ENCODE measurements at places on chromosomes 1 and 21. TPM values are rescaled to one million over a fixed set of nuclear protein-coding genes. Genes with fewer than 3 reads are reported as not detected.

The CD2 gene
- not detected for total RNA-seq

The ALX3 gene
- 1.9 TPM for total RNA-seq

The SIM2 gene
- 0.24 TPM for total RNA-seq

The ASCL5 gene
- total RNA-seq: not detected

The PPM1J gene
- 1.6 TPM for total RNA-seq

The ZNF326 gene
- 9.6 TPM for total RNA-seq

The LRRC53 gene
- total RNA-seq: not detected

The ACTN2 gene
- total RNA-seq: 0.65 TPM

The TGFB2 gene
- 17.0 TPM for total RNA-seq

The G0S2 gene
- total RNA-seq: 0.85 TPM

The LENEP gene
- total RNA-seq: not detected

The LCE3E gene
- not detected for total RNA-seq

The SPRR2F gene
- total RNA-seq: not detected

The ADAM30 gene
- total RNA-seq: not detected
